Heart left ventricle (tissue), 16 donors: ENCODE measurements at places on chromosomes 11 and 22. TPM values are rescaled to one million over a fixed set of nuclear protein-coding genes. Genes with fewer than 3 reads are reported as not detected.
A peak's percentile ranks its signal among the peaks of the same experiment; 100 is the strongest.

Gene OOSP3
- not detected for total RNA-seq

Gene C11orf97
- not detected for total RNA-seq

Gene TRPC6
- 0.66 TPM for total RNA-seq

Gene CRYAB
- 20,720 TPM for total RNA-seq

Gene DGCR2
- 41.2 TPM for total RNA-seq

Gene PNPLA5
- not detected for total RNA-seq

Gene FOLH1
- 0.98 TPM for total RNA-seq

Gene CREB3L1
- total RNA-seq = 15.9 TPM

Gene MPZL2
- 8.3 TPM for total RNA-seq

Gene FOSL1
- total RNA-seq = 0.22 TPM

- no peak for DNase-seq
Measured at GRCh38 chr11:70155386-70155785, 47.7 kb upstream of the FADD start.

DNA sequence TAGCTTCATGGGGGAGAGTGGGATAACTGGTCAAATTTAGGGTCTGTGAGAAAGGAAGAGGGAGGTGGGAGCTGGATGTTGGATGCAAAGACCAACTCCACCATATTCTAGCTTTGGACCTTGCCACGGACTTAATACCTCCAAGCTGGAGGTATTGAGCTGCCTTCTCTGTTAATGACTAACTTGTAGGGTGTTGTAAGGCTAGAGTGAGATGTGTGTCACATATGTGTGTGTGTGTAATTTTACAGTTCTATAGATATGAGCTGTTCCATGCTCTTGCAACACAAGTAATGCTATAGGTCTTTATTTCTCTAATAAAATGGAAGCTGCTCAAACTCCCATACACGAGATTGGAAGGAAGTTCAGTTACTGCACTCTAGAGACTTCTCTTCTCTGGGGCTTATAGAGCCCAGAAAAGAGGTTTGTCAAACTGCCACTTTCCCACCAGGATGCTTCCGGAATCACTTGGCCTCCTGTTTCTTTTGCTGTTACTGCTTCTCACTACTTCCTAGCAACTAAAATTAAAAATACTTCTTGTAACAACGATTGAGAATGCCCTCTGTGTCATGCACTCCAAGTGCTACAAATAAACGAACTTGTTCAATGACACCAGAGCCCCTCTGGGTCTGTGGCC, 16.0 kb upstream of the FJX1 start:
- no peak for DNase-seq

- peak; percentile 85 for DNase-seq
Measured at GRCh38 chr11:76579056-76579751, 91.3 kb downstream of the LRRC32 start.

DNA sequence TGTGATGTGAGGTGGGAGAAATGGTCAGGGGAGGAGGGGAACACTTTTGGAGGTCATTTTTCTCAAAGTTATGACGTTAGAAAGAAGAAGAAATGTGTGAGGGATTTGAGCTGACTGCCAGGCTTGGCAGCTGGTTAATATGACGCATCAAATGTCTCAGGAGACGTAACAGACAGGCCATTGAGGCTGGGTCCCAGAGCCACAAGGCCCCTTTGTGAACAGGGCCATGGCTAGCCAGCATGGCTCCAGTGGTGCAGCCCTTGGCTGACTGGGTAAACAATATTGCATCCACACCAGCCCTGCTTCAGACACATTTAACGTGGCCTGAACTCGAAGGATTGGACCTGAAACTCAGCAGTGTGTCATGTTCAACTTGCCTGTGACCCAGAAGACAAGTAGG, 34.3 kb downstream of the AMOTL1 start:
- no peak for DNase-seq

GRCh38 chr11:10868352-10868751, 10.5 kb upstream of the ZBED5 start:
- DNase-seq = no peak

DNA sequence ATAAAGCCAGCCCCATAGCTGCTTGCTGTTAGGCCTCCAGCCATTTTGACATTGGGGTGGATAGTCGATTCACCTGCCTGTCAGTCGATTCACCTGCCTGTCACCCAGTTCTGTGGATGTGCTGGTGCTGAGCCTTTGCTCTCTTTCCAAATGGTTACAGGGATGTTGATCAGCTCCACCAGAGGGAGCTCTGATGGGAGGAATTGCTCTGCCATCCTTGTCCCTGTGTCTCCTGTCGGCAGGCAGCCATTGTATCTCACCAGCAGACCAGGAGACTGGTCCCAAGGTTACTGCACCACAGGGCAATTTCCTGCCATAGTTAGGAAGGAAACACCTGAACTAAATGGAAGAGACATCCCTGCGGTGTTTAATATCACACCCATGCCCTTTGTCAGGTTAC, 6.1 kb downstream of the MPEG1 start:
- DNase-seq = peak; percentile 60

DNA sequence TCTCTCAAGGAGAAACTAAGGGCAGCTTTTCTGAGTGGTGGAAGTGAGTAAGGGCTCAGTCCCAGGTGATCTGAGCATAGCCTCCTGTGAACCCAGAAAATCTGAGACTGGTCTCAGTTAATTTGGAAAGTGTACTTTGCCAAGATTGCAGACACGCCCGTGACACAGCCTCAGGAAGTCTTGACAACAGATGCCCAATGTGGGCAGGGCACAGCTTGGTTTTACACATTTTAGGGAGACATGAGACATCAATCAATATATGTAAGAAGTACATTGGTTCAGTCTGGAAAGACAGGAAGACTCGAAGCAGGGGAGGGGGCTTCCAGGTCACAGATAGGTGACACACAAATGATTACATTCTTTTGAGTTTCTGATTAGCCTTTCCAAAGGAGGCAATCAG, 13.5 kb upstream of the CRY2 start:
- no peak for DNase-seq

DNA sequence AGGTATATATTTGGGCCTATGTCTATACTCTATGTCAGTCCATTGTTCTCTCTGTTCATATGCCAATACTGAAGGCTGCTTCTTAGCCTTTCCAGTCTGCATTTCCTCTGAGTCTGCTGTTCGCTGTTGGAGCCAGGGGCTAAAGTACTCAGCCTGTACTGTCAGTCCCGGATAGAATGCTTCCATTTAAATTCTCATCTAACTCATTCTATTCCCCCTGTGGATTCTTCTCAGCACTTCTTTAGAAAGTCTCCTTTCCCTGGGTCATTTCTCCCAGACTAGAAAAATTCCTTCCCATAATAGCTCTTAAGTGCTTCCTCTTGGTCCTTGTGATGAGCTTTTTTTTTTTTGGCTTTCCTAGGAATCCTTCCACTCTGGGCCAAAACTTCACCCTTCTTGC, 293.1 kb downstream of the KIRREL3 start:
- no peak for DNase-seq

- DNase-seq = no peak
Measured at GRCh38 chr22:25174888-25175411, 24.7 kb upstream of the CRYBB3 start.

GRCh38 chr22:42365942-42366695, 66.1 kb downstream of the NFAM1 start:
- DNase-seq = no peak

DNA sequence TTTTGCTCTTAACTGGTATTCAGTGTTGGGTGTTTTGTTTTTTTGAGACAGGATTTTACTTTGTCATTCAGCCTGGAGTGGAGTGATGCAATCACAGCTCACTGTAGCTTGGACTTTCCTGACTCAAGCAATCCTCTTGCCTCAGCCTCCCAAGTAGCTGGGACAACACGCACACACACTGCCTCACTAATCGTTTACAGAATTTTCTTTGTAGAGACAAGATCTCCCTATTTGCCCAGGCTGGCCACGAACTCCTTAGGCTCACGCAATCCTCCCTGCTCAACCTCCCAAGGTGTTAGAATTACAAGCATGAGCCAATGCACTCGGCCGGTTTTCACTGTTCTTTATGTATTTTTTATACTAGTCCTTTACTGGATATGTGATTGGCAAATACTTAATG, 51.0 kb upstream of the IGLL5 start:
- DNase-seq = no peak

DNA sequence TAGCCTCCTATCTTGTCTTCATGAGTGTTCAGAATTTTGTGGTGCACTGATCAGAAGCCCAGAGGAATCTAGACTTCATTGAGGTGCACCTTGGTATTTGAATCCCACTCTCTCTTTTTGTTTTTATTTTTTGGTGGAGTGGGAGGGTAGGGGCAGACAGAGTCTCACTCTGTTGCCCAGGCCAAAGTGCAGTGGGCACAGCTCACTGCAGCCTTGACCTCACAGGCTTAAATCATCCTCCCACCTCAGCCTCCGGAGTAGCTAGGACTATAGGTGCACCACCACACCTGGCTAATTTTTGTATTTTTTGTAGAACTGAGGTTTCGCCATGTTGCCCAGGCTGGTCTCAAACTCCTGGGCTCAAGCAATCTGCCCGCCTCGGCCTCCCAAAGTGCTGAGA, 10.9 kb upstream of the ALG8 start:
- DNase-seq = no peak

DNA sequence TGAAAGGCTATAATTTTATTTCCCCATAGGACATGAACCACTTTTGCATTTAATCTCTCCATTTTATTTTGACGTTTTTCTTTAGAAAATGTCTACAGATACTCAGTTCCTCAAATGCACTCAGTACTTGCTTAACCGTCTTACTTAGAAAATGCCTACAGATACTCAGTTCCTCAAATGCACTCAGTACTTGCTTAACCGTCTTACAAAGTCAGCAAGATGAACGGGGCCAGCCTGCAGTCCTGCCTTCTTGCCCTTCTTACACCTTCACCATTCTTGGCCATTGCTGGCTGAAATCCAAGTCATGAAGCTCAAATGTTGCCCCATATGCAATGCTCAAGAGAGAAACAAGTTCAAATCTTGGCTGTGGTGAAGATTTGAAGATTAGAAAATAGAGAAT, 34.1 kb downstream of the CSNK2A3 start:
- no peak for DNase-seq

GRCh38 chr11:80186692-80187091, 745.9 kb upstream of the TENM4 start:
- DNase-seq = no peak

DNA sequence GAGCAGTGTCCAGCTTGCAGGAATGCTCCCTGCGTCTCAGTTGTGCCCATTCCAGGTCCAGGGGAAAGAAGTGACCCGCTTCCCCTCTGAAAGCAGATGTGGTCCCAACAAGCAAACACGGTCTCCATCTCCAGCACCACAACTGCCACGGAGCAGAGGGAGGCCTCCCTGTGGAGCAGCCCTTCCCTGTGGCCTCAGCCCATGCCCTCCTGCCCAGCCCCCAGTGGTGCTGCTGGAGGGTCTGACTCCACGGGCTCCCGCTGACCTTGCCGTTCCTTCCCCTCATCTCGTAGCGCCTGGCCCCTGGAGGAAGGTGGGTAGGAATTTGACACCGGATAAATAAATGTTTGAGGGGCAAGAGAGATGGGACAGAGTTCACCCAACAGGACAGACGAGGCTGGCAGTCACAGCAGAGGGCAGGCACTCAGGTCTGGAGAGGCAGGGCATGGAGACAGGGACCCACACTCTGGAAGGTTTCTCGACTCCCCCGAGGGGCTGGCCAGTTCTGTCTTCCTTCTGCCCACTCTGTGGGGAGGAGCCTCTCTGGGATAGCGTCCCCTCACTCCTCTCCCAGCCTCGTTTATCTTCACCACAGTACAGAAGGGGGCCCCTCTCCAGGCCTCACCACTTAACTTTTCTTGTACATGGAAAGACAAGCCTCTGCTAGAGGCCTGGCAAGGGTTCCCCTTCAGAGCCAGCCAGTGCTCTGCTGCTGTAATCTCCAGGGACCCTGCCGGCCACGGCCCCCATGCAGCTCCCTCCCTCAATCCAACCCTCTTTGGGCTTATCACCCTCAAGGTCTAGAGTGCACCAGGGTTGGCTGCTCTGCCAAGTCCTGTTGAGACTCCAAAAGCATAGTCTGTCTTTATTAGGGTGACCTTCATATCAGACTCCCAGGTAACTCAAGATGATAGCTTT, 7.5 kb upstream of the ST3GAL4 start:
- DNase-seq = no peak

GRCh38 chr11:11975201-11976092, 33.0 kb downstream of the DKK3 start:
- DNase-seq = no peak

DNA sequence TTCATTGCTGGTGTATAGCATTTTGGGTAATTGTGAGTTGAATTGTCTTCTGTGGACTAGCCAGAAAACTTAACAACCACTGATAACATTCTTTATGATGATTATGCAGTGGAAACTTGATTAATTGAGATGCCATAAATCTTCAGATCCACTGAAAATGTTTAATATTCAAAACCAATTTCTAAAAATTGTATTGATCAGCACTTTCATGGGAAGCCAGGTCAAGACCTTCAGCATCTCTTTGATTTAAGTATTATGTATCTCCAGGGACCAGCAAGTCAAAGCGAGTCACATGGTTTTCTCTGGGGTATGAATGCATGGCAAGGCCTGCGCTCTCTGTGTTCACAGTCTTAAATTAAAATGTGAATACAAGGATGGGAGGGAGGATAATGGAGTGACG, 596.9 kb downstream of the OPCML start:
- no peak for DNase-seq

- DNase-seq = no peak
Measured at GRCh38 chr11:96143041-96143521, 199.9 kb downstream of the MAML2 start.

- no peak for DNase-seq
Measured at GRCh38 chr11:48034926-48035871, 54.8 kb downstream of the PTPRJ start.

- DNase-seq = no peak
Measured at GRCh38 chr11:2741377-2742131, 41.8 kb upstream of the KCNQ1OT1 start.

GRCh38 chr11:74905326-74905725, 43.6 kb downstream of the XRRA1 start:
- no peak for DNase-seq

DNA sequence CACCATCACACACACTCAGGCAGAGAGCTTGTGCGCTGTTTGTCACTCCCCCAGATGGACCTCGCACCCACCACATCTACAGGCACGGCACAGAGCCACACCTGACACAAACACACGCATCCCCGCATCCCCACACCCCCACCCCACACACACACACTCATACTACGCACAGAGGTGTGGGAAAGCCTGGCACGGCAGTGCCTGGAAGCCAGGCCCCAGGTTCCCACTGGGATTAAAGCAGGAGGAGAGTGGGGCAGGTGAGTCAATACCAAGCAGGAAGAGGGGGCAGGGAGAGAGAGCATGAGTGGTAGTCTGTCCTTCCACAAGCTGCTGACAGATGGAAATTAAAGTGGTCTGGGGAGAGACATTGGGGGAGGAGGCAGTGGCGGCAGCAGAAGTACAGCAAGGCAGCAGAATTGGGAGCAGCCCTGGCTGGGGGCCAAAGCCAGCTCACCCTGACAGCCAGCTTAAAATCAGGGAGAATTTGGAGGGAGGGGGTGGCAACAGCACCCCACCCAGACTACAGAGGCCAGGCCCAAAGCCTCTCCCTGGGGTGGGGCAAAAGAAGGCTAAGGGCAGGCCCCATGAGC, 20.7 kb downstream of the TNKS1BP1 start:
- DNase-seq = no peak

GRCh38 chr11:8013833-8014232, 26.7 kb downstream of the EIF3F start:
- DNase-seq = no peak
